ENCODE measurements at places on chromosomes 4 and X.

GRCh38 chrX:40248822-40249221 lies 151.1 kb upstream of the BCOR start:
- DNase-seq, result no peak

GRCh38 chr4:111798840-111799239 lies 346.4 kb upstream of the FAM241A start:
- no peak for DNase-seq

GRCh38 chr4:72352711-72353110 lies 216.3 kb downstream of the ADAMTS3 start:
- DNase-seq, result no peak

DNA sequence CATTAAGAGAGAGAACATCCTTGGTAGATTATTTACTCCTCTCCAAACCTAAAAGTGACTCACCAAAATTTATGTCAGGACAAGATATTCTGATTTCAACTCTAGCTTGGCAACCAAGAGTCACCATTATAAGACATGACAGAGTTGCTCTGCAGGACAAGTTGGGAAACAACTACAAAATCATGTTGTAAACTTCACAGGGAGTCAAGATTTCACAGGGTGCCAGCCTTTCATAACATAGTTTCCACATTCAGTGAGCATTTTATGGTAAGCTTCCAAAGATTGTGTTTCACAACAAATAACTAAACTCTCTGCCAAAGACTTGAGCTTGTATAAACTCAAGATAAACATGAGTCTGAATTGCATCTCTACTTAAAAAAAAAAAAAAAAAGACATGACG lies 121.0 kb upstream of the DIAPH2 start:
- DNase-seq, result no peak

DNA sequence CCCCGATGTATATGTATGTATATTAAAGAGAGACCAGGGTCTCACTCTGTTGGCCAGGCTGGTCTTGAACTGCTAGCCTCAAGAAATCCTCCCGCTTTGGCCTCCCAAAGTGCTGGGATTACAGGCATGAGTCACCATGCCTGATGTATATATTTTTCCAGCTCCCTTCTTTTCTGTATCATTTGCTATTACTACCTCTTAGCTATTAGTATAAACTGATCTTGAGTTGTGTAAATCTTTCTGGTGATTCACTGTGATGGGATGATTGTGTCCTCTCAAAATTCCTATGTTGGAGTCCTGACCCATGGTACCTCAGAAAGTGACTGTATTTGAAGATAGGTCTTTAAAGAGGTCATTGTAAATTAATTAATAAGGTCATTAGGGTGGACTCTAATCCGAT lies 53.1 kb downstream of the HPRT1 start:
- DNase-seq, result peak; percentile 19

DNA sequence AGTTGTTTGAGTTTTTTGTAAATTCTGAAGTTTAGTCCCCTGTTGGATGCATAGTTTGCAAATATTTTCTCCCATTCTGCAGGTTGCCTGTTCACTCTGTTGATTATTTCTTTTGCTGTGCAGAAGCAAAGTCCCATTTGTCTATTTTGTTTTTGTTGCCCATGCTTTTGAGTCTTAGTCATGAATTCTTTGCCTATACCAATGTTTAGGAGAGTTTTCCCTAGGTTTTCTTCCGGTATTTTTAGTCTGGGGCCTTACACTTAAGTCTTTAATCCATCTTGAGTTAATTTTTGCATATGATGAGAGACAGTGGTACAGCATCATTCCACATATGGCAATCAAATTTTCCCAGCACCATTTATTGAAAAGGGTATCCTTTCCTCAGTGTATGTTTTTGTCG lies 405.8 kb upstream of the RPS6KA3 start:
- DNase-seq, result no peak

DNA sequence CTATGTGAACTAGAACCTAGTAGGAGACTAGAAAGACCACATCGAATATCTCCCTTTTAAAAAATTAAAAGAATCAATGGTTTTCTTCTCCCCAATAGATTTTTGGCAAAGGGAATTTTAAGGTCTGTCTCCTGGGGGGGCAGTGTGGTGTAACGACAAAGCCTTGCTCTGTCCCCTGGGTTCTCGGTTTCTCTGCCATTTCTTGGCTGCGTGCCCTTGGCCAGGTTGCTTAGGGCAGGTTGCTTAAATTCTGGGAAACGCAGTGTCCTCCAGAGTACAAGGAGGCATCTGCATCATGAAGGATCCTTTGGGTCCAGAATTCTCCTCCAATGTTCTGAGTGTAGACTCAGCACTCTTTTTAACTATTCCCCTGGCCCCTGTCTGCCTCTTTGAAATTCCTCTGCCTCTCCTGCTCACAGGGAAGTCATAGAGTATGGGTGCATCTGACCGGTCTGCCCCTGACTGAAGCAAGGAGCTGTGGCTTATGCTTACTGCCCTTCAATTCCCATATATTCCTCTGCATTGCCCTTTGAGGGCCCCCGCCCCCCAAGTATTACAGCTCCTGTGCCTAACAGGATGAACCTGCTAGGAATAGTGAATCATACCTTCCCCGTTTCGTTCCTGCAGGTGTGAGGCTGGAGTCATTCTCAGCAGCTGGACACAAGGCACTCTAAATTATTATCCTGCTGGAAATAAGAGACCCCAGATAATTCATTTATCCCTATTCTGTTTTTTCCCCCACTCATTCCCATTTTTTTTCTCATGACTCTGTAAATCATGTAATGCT lies 2.2 kb downstream of the KIT start:
- DNase-seq, result no peak

- no peak for DNase-seq
These were observed 169.5 kb downstream of the TLL1 start for GRCh38 chr4:166042510-166043055.

GRCh38 chr4:153704522-153704921 lies 20.4 kb downstream of the TLR2 start:
- DNase-seq, result no peak

GRCh38 chr4:175639346-175639745 lies 172.7 kb downstream of the GPM6A start:
- DNase-seq, result peak; percentile 7

DNA sequence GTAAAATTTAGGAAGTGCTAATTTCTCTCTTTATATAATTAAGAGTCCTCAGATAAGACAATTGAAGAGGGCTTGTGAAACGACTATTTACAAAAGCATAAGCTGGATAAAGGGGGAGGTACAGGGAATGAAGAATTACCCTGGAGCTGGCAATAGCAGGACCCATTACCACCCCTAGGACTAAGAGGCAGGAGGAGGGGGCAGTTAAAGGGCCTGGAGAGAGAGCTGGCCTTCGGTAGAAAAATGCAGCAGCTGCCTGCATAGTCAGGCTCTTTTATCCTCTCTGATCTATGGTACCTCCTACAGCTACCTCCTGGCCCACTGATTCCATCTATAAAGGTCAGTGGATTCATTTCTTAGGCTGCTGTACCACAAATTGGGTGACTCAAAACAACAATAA lies 57.7 kb upstream of the TRPC3 start:
- DNase-seq, result no peak

GRCh38 chrX:74890676-74891430 lies 34.4 kb downstream of the NEXMIF start:
- no peak for DNase-seq

DNA sequence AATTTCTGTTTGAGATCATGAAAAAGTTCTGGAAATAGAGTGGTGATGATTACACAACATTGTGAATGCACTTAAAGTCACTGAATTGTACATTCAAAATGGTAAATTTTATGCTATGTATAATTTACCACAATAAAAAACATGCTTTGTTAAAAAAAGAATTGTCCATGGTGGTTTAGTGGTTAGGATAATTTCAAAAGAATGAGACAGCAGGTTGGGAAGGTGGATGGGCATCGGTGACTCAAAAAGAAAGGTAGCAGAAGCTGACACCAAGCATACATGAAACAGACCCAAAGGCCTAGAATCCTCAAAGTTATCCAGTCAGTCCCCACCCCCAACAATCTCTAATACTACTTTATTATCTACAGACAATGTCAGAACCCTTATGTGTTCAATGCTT lies 91.1 kb downstream of the MSN start:
- no peak for DNase-seq

- DNase-seq, result no peak
These were observed 65.3 kb downstream of the ELOVL6 start for GRCh38 chr4:110132816-110133719.

DNA sequence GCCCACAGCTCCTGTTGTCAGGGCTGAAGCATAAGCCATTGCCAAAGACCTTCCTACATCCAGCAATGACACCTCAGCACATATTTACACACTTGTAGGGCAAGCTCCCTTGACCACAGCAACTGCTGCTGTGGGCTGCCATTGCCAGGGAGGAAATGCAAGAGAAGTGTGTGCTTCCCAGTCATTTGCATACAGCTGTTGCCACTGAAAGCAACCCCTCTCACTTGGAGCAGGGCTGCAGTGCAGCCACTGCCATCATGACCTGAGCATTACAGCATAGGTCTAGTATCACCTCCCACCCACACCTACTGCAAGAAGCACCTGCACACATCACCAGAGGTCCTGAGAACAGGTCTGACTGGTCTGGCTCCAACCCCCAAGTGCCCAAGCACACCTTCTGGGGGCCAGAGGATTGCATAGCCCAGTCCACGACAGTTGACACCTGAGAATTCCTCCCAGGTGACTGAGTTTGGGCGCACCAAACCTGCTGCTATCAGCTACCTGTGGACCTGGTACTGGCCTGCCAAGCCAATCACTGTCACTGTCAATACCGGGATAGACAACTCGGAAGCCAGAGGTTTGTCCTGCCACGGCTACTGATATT lies 636.5 kb upstream of the SLIT2 start:
- no peak for DNase-seq

DNA sequence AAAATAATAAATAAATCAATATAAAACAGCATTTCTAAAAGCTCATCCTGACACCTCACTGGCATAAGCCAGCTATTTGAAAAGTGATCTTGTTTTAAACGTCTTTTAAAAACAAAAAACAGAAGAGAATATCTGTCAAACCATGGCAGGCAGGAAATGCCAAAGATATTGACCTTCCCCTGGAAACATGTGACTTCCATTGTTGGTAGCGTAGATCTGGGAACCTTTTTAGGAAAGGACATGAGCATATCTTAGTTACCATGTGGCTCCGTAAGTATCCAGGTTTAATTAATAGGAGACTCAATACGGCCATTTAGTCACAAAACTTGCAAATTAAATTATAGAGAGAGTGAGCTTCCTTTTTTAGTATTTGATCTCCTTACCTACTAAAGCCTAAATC lies 83.0 kb upstream of the KLHL4 start:
- no peak for DNase-seq

DNA sequence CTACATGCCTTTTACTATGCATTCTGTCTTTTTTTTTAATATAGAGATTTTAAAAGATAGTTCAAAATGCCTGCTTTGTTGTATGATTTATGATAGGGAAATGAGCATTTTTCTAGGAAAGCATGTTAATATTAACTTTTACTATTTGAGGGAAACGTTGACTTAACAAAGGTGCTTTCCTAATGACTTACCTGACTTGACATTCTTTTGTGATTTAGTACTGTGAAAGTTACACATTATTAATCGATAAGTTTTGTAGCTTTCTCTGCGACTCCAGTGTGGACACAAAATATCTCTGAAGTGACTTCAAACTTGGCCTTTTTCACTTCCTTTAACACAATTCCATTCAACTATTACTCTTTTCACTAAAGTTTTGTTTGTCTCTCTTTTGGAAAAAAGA lies 184.3 kb downstream of the GC start:
- no peak for DNase-seq

GRCh38 chr4:103429283-103429682 lies 231.1 kb upstream of the CENPE start:
- no peak for DNase-seq

- DNase-seq, result peak; percentile 33
These were observed 43.0 kb downstream of the ENPEP start for GRCh38 chr4:110518889-110519490.

DNA sequence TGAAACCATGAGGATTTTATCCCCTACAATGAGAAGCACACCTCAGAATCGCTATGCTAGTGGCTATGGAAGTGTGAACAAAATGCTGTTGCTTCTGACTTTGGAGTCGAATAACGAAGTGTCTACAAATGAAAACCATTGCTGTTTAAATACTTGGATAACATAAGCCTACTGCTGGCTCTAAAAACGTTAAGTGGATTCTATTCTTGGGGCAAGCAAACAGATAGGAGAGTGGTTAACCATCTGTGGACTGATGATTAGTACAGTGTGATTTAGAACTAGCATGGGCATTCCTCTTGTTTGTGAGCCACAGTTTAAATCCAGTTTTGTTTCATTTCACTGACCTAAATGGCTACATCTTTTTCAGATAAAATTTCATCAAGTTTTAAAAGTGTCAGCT lies 109.7 kb upstream of the PNPLA4 start:
- no peak for DNase-seq

DNA sequence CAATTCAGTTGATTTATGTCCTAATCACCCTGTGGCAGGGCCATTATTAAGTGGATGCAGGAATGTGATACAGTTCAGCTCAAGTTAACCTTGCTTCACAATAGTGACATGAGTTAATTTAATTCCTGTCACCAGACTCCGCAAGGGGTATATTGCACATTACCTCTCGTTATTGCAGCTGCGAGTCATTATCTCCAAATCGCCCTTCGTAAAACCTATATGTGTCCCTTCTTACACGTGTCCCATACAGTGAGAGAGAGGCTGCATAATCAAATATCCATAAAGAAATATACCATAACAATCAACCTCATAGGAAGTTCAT lies 369.9 kb upstream of the ANXA10 start:
- no peak for DNase-seq
